ENCODE measurements at places on chromosomes 12 and 14. TPM values are rescaled to one million over a fixed set of nuclear protein-coding genes. Genes with fewer than 3 reads are reported as not detected.

DNA sequence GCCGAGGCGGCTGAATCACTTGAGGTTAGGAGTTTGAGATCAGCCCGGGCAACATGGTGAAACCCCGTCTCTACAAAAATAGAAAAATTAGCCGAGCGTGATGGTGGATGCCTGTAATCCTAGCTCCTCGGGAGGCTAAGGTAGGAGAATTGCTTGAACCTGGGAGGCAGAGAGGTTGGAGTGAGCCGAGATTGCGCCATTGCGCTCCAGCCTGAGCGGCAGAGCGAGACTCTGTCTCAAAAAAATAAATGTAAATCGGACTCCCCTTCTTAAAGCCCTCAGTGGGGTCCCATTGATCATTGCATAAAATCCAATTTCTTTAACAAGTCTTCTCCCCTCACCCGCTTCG, 908 bp downstream of the TDP1 start:
- no peak for DNase-seq
- H3K27ac ChIP-seq = peak overlapping the region; percentile 94
- H3K4me3 ChIP-seq = peak overlapping the region; percentile 64
- H3K27me3 ChIP-seq = no peaks in the 10 kb centered on the region
- H3K36me3 ChIP-seq = no peaks in the 10 kb centered on the region

GRCh38 chr14:69363055-69363454, 35.0 kb downstream of the ERH start:
- no peak for DNase-seq
- H3K36me3 ChIP-seq = no peaks in the 10 kb centered on the region
- no peaks in the 10 kb centered on the region for H3K27me3 ChIP-seq
- H3K27ac ChIP-seq = no peak overlapping the region

Gene BEST3
- total RNA-seq = not detected

Gene GLIPR1L2
- total RNA-seq = 1.5 TPM

Data from tibial nerve (tissue), 4 donors.